ENCODE measurements at places on chromosomes 3 and 15. TPM values are rescaled to one million over a fixed set of nuclear protein-coding genes. Genes with fewer than 3 reads are reported as not detected.

ONECUT1 gene
- total RNA-seq: not detected

WDR72 gene
- not detected for total RNA-seq

VGLL3 gene
- not detected for total RNA-seq

GRCh38 chr3:171101982-171102641, 75.6 kb upstream of the SLC2A2 start:
- DNase-seq: no peak

RAD54L2 gene
- total RNA-seq: 40.5 TPM

- DNase-seq: no peak
These were observed 502.2 kb upstream of the LMCD1 start for GRCh38 chr3:7999384-7999783.

DNA sequence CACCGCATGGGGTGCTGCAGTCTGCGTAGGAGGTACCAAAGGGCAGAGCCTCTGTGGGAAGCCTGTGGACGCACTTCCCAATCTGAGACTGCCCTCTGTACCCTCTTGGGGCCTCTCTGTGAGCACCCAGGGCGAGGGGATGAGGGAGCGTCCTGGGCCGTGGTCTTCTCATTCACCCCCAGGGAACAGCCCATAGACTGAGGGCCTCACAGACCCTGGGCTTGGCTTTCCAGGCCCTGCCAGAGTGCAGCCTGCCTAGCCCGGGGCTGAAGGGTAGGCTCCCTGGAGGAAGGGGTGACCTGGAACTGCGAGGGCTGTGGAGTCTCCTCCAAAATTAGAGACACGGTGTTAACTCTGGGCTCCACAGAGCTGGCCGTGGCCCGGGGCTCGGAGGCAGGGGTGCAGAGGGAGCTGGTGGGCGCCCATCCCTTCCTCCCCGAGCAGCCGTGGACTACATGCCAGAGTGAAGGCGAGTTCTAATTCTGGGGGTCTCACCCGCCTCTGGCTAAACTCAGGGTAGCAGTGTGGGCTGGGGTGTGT, 468 bp upstream of the SPTBN5 start:
- no peak for DNase-seq

GRCh38 chr3:173336261-173336660, 61.3 kb upstream of the NLGN1 start:
- no peak for DNase-seq

GRCh38 chr15:81170511-81170910, 26.2 kb upstream of the IL16 start:
- DNase-seq: no peak

GRCh38 chr3:119647171-119647570, 13.2 kb downstream of the POPDC2 start:
- no peak for DNase-seq

GRCh38 chr3:127156338-127157050, 36.4 kb upstream of the PRR23E start:
- DNase-seq: no peak

DNAJA4 gene
- total RNA-seq: 39.0 TPM

DNA sequence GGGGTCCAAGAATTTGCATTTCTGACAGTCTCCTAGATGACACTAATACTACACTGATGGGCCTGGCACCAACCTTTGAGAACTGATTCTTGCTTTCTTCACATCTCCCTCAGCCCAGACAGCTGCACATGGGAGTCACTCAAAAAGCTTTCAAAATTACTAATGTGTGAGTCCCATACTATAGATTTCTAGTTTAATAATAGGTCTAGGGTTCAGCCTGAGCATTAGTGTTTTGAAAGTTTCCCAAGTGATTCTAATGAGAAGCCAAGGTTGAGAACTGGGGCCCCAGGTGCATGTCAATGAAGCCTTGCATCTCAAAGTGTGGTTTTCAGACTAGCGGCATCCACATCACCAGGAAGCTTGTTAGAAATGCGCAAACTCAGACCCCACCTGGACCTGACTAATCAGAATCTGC, 159.9 kb upstream of the CMC1 start:
- no peak for DNase-seq

GOLGA8G gene
- total RNA-seq: not detected

ACTR8 gene
- 36.3 TPM for total RNA-seq

GRCh38 chr15:64180235-64180824, 17.5 kb upstream of the PPIB start:
- no peak for DNase-seq

DNA sequence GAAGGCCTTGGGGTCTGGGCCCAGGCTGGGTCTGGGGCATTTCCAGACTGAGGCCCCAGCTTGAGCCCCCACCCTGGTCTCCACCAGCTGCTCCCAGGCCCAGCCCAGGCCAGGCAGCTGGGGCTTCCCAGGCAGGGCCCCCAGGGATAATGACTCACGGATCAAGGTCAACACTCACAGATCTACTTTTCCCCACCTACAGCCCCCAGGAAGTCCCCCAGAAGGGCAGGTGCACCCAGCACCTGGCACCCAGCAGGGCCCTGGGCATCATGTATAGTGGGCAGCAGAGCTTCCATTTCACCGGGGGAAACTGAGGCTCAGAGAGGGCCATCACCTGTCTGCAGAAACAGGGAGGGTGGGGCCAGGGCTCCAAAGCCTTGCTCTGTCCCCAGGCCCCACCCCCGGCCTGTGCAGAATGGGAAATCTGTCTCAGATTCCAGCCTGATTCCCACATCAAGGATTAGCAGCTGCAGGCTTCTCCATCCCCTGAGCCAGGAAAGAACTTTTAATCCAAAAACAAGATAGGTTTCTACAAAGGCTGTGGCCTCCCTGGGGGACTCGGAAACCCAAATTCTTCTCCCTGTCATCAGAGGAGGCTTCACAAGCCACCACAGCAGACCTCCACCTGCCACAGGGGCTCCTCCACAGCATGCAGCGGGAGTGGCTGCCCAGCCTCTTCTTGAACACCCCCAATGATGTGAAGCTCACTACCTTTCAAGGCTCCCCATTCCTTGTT, 49.8 kb downstream of the IQSEC1 start:
- DNase-seq: no peak

DNA sequence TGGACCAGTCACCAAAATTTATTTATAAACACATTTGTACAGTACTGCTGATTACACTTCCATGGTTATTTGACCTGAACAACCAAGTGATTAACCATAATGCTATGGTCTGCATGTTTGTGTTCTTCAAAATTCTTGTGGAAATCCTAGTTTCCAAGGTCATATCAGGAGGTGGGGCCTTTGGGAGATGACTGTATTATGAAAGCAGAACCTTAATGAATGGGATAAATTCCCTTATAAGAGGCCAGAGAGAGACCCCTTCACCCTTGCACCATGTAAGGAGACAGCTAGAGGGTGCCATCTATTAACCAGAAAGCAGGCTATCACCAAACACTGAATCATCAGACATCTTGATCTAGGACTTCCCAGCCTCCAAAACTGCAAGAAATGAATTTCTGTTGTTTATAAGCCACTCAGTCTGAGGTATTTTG, 1.9 kb downstream of the SCAPER start:
- no peak for DNase-seq

DNA sequence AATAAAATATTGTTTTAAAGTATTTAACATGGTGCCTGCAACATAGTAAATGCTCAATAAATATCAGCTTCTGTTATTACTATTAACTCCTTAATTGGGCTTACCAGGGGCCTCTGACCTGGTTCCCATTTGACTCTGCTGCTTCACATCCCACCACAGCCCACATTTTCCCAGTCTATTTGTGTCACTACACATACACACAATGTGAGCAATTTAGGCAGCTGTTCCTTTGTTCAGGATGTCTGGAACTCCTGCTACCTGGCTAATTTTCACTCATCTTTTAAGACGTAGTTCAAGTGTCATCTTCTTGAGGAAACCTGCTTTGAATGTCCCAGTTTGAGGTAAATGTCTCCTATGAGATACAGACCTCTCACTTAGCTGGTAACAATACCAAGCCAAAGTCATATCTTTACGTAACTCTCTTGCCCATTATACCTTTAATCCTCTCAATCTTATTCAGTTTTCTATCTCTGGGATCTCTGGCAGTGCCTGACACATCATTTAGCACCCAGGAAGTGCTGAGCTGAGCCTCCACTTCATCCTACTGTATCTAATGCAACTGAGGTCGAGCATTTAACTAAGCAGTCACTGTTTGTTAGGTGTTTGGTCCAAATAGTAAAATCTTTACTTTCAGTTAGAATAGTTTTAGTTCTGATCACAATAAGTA, 4.4 kb downstream of the TGFBR2 start:
- DNase-seq: no peak

DNA sequence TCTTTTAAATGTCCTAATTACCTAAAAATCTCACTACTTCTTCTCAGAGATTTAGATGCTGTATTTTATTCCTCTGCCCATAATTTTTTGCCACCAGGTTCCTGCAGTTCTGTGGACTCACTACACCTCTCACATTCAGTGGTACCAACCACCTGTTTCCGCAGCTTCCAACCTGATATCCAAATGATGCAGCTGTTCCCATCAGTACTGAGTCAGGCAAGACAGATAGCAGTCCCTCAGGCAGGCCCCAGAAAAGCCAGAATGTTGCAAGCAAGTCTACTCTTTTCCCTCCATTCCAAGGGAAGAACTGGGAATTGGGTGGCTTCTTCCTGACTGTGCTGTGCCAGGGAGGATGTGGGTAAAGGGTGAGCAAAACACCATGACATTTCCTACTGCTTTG, 39.0 kb downstream of the MNS1 start:
- DNase-seq: no peak

GRCh38 chr15:100338971-100339444, 2.8 kb downstream of the ADAMTS17 start:
- peak; percentile 51 for DNase-seq

- DNase-seq: no peak
These were observed 915 bp upstream of the KCTD6 start for GRCh38 chr3:58490860-58491501.

C3orf70 gene
- not detected for total RNA-seq

DNA sequence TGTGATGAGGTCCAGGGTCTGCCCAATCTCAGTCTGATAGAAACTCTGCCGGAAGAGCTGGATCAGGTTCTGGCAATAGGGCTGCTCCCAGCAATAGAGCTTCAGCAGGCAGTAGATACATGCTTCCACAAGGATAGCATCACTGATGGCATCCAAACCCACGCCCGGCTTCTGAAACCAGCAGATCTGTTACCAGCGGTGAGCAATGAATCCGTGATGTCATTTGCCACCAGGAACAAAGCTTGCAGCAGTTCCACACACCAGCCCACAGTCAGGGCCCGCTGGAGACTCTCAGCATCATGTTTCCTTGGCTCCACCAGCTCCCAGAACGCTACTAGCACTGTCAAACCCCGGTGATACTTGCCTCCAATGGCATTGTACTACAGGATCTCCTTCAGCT, 19.3 kb upstream of the TTBK2 start:
- no peak for DNase-seq

DNA sequence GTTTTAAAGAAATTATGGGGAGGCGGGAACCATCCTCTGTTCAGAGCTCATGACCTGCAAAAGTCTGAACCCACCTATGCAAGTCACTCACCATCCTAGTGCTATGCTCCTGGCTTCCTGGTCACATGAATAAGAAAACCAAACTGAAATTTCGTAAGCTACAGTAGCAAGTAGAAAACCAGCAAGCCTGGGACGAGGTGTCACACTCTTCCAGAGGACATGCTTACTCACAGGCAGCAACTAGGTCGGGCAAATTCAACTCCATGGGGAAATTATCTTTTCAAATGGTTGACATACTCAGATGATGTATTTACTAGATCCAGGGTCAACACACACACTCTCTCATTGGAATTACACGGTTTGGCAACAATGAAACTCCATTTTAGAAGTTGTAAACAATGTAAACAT, 31.3 kb downstream of the LDHAL6B start:
- DNase-seq: no peak

- DNase-seq: no peak
These were observed 8.7 kb downstream of the GPR160 start for GRCh38 chr3:170046269-170047132.

GRCh38 chr15:85780225-85780985, 14.3 kb downstream of the KLHL25 start:
- DNase-seq: no peak

All from activated T-cell treated with anti-CD3 and anti-CD28 coated beads, Interleukin-2, amount 50 U/mL, for 4 hours (primary cell).